ENCODE measurements at places on chromosomes 7 and 10.
A peak's percentile ranks its signal among the peaks of the same experiment; 100 is the strongest.

DNA sequence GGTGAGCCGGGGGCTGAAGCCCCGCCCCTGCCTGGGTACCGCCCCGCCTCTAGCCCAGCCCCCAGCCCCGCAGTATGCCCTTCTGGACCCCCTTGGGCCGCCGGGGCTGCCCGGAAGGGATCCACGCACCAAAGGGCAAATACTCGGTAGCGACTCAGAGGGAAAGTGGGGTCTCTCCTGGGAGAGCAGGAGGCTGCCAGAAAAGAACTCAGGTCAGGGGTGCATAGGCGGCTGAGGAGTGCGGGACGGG, 796 bp downstream of the FBXL15 start:
- DNase-seq, result no peak

DNA sequence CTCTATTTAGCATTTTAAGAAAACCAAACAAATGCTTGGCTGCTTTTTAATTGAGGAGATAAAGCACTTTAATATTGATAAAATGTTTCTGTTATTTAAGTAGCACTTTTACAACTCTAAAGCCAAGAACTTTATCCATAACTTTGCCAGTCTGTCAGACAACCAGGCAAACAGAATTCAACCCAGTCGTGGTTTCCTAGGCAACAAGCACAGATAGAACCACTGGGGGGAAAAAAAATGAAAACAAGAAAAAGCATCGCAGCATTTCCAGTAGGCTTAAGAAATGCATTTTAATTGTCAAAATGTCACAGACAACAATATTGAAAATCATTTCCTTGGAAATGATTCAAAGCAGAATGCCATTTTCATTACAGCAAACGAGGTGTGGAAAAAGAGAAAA, 323.4 kb downstream of the PARD3 start:
- DNase-seq, result no peak

DNA sequence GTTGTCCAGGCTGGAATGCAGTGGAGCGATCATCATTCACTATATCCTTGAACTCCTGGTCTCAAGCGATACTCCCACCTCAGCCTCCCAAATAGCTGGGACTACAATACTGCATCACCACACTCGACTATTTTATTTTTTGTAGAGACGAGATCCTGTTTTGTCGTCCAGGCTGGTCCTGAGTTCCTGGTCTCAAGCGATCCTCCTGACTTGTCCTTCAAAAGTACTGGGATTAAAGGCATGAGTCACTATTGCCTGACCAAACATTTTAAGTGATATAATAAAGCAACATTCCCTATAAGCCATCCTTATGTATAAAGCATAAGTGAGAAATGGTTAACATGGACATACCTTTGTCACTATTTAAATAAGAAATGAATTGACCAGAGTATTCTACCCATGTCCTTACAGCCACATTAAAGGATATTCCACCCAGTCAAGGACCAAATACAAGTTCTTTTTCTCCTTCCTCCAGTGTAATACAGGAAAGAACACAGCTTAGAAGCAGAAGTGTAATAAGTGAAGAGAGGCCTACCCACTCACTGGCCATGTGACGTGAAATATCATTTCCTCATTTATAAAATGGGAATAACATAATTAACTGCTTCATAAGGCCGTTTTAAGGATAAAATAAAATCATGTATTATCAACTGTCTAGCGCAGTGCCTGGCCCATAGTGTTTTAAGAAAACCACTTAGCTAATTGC, 82.0 kb downstream of the DOCK4 start:
- no peak for DNase-seq

- DNase-seq, result no peak
These were observed 340.7 kb upstream of the MKI67 start for GRCh38 chr10:128466831-128467371.

- no peak for DNase-seq
These were observed 81.7 kb upstream of the EFCAB10 start for GRCh38 chr7:105662998-105663397.

DNA sequence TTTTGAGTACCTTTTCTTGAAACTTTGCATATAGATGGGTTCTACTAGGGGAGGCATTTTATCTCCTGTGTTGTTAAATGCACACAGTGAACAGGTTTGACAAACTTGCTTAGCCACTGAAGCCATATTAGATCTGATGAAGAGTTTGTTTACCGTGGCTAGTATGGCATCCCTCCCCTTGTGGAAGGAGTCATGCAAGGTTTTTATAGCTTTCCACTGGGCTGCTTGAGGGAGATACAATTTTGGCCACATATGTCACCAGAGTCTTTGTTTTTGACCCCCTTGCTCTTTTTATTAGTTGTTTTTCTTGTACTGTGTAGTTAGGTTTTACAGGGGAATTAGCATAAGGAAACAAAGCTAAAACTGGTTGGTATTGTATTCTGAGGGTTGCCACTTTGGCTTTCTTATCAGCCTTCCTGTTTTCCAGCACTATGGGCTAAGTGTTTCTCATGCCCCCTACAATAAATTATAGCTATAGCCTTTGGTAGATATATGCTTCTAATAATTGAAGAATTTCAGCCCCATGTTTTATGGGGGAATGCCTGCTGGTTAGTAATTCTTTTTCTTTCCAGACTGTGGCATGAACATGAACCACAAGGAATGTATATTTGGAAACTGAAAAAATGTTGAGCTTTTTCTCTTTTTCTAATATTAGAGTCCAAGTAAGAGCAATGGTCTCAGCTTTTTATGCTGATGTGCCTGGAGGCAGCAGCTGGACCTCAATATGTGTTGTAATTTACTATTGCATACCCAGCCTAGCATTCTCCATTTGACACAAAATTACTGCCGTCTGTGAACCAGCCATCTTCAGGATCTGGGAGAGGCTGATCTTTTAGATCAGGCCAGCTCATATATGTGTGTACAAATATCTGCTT, 18.4 kb upstream of the STEAP2 start:
- DNase-seq, result no peak

DNA sequence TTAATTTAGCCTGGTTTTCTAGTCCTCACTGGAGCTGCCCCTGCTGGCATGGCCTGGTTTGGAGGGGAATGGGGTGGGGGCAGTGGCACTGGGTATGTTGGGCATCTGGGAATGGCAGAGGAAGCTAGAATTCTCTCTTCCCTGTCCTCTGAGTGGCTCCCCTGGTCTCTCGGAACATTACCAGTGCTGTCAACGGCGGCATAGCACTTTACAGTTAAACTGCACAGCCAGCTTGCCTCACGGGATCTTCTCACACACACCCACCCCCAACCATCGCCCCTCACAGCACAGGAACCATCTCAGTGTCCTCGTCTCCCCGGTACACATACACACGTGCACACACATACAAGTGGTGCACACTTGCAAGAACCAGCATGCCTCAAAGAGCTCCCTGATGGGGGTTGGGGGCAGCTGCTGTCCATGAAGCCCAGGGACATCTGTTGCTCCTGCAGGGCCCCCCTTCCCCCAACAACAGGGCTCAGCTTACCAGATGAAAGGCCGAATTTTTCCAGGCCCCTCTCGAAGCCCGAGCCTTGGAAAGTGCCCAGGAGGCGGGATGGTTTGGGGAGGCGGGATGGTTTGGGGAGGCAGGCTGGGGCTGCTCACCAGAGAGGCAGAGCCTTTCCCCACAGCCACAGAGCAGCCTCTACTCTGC, 41.0 kb downstream of the TSPAN15 start:
- no peak for DNase-seq

DNA sequence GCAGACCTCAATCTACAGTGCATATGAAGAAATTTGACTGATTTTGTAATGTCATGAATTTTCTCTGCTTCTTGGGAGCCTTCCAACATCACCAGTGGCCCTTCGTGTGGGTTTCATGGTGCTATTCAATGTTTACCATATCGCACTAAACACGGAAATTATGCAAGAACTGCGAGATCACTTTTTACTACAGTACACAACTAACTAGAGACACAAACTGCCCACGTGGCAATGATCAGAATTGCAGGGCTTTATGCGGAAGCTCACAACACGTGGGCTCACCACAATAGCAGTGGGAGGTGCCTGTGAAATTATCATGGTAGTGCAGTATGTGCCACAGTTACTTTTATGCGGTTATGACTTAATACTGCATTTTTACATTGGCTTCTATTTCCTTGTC, 449.7 kb upstream of the KLF6 start:
- DNase-seq, result peak; percentile 8

- DNase-seq, result no peak
These were observed 71.2 kb downstream of the GRB10 start for GRCh38 chr7:50711271-50712175.

GRCh38 chr10:73959484-73960243, 38.3 kb upstream of the VCL start:
- DNase-seq, result no peak

GRCh38 chr7:63031838-63032436, 966.7 kb upstream of the ZNF722 start:
- DNase-seq, result no peak

DNA sequence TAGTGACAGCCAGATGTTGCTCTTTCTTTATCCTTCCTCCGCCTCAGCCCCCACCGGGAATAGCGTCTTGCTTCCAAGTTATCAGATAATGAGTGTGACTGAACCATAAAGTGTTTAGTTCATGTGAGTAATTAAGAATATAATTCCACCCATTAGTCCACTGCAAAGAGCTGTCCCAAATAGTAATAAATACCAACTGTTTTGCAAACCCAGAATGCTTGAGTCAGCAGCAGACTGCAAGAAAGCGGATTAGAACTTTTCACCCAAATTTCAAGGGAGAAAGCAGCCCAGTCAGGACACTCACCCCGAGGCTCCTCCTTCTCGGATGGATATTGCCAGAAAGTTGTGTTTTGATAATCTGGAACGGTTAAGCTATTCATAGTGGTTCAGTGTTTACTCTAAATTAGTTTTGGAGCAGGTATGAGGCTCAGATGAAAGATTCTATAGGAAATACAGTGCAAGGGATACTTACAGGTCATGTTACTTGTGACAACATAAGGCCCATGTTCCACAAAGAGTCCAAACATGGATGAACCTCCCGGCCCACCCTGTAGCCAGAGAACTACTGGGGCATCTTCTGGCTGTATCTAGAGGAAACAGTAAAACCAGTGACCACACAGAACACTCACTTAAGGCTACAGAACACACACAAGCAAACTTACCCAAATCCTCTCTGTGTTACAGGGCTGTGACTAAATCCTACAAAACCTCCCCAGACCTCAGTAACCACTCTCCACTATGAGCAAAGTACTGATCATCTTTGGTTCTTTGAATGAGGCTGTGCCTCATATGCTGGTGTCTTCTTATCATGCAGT, 50.5 kb downstream of the CPVL start:
- no peak for DNase-seq

DNA sequence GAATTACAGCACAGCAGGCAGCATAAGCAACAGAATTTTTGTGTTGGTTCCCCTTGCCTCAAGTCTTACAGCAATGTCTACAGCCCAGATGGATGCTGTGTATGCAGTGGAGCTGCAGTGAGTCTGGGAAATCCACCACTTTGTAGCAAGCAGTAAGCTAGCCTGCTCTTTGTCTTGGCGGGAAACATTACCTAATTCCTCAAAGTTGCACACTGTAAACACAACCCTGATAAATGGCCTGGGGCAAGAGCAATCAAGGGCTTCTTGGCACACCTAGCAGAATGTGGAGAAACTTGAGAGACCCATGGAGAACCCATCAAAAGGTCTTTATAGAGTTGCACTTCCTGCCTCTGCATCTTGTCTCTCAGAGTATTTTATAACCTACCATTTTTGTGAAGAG, 102.0 kb upstream of the FOXP2 start:
- no peak for DNase-seq

- no peak for DNase-seq
These were observed 75.2 kb downstream of the TRIL start for GRCh38 chr7:28882869-28883470.

GRCh38 chr7:38283107-38283506, 9.7 kb upstream of the TARP start:
- no peak for DNase-seq

- DNase-seq, result no peak
These were observed 19.3 kb downstream of the PRSS2 start for GRCh38 chr7:142790056-142790455.

- DNase-seq, result no peak
These were observed 351.8 kb upstream of the SEMA3A start for GRCh38 chr7:84546403-84546802.

DNA sequence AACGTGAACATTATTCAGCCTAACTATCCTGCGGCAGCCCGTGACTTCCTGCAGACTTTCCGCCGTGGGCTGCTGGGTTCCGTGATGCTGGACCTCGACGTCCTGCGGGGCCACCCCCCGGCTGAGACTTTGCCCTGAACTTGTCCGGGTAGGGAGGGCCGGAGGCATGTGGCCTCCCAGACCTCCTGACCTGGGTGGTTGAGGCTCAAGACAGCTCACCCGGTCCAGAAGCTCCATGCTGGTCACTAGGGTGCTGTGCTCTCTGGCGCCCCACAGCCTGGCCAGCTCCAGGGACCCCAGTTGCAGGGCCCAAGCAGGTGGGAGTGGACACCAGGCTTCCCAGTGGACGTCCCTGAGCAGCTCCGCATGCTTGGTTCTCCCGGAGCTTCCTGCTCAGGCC, 4.4 kb downstream of the SPRN start:
- DNase-seq, result no peak

GRCh38 chr7:118195837-118196474, 12.0 kb downstream of the LSM8 start:
- peak; percentile 19 for DNase-seq
